Amniotic stem cell (primary cell): ENCODE measurements at places on chromosomes 7 and 10.

- peak; percentile 72 for DNase-seq
Observed at GRCh38 chr10:91672021-91672608, 39.2 kb upstream of the PPP1R3C start.

- no peak for DNase-seq
Observed at GRCh38 chr7:104794154-104794553, 219.9 kb upstream of the KMT2E start.

- no peak for DNase-seq
Observed at GRCh38 chr7:101308245-101309085, 13.1 kb downstream of the IFT22 start.

DNA sequence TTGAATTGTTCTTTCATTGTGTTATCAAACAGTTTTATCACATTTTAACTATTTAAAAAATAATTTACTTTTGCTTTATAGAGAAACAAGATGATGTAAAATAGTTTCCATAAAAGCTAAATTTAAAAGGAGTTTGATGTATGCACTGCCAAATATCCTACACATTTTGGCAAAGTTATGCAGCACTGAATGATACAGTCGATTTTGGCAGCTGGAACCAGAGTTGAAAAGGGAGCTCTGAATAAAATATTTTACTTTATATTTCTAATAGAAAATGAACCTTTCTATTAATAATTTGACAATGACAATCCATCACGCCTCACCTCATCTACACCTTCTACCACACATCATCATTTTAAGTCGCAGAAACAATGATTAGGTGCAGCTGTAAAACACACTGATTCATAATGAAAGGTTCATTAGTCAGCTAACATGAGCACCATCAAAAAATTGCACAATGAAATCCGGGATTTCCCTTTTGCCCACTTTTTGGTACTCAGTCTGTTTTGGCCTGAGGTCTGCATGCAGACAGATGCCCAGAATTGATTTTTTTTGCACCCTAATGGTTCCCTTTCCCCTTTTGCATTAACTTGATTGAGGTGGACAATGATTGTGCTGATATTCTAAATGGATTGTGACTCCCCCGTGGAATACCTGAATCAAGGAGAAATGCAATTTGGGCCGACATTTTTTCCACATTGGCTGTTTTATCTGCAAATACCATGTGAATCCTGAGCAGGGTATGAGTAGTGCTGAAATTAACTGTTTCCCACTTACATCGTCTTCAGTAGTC lies 105.8 kb downstream of the THSD7A start:
- DNase-seq = no peak

GRCh38 chr7:99949645-99950228 lies 20.3 kb upstream of the GJC3 start:
- no peak for DNase-seq

GRCh38 chr7:106283831-106284713 lies 711 bp downstream of the NAMPT start:
- peak; percentile 39 for DNase-seq

GRCh38 chr7:76262683-76263402 lies 39.6 kb upstream of the HSPB1 start:
- DNase-seq = no peak

DNA sequence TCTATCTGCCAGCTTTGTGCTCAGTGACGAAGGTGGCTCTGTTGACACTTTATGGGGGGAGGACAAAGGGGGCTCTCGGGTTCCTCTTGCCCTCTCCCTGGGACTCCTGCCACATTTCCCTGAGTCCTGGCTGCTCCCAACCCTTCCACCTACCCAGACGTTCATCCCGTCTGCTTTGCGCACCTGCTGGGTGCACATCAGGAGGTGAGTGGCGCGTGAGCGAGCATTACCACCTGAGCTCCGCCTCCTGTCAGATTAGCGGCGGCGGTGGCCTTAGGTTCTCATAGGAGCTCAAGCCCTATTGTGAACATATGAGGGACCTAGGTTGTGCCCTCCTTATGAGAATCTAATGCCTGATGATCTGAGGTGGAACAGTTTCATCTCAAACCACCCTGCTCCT lies 137.2 kb downstream of the DYNC2I1 start:
- DNase-seq = no peak

- DNase-seq = no peak
Observed at GRCh38 chr10:60363187-60363586, 26.5 kb downstream of the ANK3 start.

DNA sequence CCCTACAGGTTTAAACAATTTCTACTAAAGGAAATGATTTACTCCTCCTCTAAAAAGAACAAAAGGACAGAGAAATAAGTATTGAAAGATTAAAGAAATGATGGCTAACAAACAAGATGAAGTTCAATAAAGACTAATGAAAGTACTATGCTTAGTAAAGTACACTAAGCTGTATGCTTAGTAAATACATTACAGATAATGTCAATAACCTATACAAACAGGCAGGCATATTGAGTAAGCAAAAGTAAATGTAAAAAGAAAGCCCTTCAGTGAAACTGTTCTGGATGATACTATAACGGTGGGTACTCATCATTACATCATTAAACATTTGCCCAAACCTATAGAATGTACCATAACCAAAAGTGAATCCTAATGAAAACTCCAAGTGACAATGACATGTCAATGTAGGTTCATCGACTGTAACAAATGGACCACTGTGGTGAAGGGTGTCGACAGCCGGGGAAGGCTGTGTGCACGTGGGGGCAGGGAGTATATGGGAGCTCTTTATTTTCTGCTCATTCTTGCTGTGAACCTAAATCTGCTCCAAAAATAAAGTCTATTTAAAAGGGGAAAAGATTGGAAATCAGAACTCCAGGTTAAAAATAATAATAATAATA lies 34.0 kb downstream of the CYTH3 start:
- DNase-seq = no peak

- peak; percentile 66 for DNase-seq
Observed at GRCh38 chr7:93890464-93891068, at the start of gene TFPI2. TSS of gene TFPI2 (minus strand) at chr7:93890753. CDS start at chr7:93890678, 75 bp downstream.

DNA sequence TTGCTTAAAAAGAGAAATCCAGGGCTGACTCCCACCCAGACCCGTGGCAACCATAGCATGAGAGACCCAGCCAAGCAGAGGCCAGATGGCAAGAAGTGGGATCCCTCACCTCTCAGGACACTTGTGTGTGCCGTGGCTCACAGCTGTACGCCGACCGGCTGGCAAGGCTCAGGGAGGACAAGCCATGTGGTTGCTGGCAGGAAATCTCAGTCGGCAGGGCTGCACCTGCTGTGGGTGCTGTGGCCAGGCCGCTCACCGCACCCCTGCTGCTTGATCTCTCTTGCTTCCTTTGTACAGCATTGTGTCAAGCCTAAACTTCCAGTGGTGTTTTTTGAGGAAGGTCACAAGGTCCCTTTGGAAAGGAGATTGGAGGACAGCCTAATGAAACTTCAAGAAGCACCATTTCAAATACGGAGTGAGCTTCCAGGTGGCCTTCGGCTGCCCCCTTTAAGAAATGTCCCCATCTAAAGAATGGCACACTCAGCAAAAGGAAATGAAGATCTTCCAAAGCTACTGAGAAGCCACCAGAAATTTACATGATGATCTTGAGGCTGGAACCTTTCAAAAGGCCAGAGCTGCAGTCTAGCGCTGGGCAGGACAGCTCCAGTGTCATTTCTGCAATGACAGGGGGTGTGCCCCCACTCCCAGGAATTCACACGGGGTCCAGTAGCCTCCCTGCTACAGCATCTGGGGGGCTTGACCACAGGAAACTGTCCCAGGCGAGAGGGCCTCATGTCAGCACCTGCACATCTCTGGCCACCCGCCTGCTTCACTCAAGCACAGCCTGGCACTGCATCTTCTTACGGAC lies 409.0 kb upstream of the MGMT start:
- no peak for DNase-seq

GRCh38 chr7:99195867-99196266 lies 12.0 kb downstream of the KPNA7 start:
- no peak for DNase-seq

DNA sequence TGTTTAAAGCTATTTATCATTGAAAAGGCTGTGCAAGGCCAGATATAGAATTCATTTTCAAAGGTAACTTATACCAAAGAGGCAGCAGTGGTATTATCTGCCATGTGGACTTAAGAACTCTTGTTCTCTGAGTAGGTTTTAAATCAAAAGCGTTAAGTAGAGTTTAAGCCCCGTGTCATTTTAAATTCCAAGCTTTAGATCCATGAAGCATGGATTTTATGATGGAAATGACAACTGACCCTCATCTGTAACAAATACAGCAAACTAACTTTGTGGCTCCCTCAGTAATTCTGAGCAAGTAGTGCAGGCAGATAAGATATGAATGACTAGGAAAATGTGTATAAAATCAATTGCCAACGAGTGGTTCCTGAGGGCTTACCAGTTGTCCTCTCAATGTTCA lies 247.0 kb downstream of the WDR11 start:
- DNase-seq = no peak

DNA sequence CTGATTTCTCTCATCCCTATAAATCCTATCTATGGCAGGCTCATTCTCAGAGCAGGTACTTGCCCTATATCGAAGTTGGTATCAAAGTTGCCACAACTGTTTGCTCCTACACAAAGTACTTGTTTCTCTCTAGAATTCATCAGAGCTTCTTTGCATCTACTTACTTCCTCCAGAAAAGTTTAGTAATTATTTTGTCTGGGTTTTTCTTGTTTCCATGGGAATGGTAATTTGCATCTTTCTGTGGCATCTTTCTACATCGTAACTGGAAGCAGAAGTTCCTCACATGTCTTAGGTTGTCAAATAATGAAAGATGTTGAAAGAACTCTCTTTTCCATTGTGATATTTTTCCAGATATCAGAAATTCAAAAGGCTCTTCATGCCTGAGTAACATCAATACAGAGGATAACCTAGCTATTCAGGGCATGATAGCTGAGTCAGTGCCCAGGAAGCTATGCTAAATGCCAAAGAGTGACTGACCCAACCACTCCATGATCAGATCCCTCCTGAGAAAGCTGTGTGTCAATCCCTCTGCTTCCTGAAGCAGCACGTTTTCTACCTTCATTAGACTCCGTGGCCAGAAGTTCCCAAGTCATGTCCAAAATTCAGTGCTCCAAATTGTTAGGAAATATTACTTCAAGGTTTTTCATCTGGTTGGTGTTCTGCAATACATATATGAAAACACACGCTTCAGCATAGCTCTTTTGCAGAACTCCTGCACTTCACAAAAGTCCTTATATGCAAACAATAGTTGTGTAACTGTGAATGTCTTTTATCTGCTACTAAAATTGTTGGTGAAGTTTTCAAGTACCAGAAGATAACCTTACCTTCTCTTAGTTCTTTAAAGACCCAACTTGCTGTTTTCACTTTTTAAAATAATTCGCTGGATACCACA lies 216.5 kb downstream of the VTI1A start:
- no peak for DNase-seq

DNA sequence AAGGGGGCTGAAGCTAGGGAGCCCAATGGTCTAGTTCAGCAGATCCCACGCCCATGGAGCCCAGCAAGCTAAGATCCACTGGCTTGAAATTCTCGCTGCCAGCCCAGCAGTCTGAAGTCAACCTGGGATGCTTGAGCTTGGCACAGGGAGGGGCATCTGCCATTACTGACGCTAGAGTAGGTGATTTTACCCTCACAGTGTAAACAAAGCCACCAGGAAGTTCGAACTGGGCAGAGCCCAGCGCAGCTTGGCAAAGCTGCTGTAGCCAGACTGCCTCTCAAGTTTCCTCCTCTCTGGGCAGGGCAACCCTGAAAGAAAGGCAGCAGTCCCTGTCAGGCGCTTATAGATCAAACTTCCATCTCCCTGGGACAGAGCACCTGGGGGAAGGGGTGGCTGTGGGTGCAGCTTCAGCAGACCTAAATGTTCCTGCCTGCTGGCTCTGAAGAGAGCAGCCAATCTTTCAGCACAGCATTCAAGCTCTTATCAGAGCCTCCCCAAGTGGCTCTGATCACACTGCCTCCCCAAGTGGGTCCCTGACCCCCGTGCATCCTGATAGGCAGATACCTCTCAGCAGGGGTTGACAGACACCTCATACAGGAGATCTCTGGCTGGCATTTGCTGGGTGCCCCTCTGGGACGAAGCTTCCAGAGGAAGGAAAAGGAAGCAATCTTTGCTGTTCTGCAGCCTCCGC lies 167.8 kb downstream of the CCDC71L start:
- no peak for DNase-seq

- no peak for DNase-seq
Observed at GRCh38 chr7:27209933-27210440, 10.1 kb upstream of the HOXA13 start.

- peak; percentile 89 for DNase-seq
Observed at GRCh38 chr10:5595994-5596471, 70.4 kb downstream of the ASB13 start.

- DNase-seq = no peak
Observed at GRCh38 chr10:14543046-14543903, 212.6 kb upstream of the FRMD4A start.

GRCh38 chr10:92880233-92880861 lies 32.0 kb downstream of the EXOC6 start:
- DNase-seq = peak; percentile 71

DNA sequence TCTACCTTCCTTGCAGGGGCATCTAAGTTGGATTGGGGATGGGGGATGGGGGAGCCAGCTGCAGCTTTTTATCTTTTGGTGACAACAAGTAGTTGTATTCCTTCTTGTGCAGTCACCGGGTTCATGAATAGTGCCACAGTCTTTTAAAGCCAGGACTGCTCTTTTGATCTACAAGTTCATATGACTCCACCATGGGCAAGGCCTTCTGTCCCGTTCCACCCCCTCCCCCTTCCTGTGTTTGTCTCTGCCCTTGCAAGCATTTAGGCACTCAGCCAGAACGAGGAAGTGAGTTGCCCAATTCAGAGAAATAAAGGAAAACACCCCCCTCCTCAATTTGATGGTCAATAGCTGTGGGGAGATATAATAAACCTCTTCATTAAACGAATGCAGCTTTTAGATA lies 44.8 kb upstream of the EGR2 start:
- no peak for DNase-seq

DNA sequence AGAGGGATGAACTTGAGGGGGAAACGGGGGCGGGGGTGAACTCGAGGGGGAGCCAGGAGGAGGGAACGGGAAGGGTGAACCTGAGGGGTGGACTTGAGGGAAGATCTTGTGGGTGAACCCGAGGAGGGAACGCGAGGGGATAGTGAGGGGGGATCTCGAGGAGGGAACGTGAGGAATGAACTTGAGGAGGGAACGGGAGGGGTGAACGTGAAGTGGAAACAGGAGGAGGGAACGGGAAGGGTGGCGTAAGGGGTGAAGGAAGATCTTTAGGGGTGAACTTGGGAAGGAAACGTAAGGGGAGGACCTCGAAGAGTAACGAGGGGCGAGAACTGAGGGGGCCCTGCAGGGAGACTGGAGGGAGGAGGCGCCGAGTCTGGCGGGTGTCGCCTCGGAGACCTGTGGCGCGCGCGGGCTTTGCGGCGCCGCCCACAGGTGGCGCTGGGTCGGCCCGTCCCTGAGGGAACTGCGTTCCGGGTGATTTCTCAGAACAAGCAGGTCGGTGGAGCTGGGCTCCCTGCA lies 651 bp downstream of the MYO3A start:
- DNase-seq = no peak
